ENCODE measurements at places on chromosomes 11 and 22.

DNA sequence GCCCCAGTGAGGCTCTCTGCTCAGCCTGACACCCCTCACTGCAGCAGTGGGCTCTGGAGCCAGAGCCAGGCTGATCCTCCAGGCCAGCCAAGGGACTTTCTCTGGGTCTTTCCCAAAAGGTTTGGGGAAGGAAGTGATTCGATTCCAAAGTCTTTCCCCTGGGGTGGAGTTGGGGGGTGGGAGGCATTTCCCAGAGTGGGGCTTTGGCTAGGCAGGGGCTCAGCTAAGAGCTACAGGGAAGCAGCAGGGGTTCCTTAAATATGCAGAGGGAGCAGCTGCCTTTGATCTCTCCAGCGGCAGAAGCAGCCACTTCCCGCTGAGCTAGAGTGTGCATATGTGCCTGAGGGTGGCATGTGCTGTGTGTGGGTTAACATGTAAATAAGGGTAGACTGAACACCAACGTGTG is 192.9 kb downstream of the INSC start:
- DNase-seq, result no peak

GRCh38 chr22:36395915-36396314 is 8.1 kb upstream of the MYH9 start:
- DNase-seq, result peak; percentile 70

- DNase-seq, result no peak
Measured at GRCh38 chr11:94822080-94822479, 53.9 kb downstream of the AMOTL1 start.

- DNase-seq, result no peak
Measured at GRCh38 chr11:44281151-44281550, 28.8 kb downstream of the ALX4 start.

All from fibroblast of skin of back (primary cell).